ENCODE measurements at places on chromosomes 7 and 10.

DNA sequence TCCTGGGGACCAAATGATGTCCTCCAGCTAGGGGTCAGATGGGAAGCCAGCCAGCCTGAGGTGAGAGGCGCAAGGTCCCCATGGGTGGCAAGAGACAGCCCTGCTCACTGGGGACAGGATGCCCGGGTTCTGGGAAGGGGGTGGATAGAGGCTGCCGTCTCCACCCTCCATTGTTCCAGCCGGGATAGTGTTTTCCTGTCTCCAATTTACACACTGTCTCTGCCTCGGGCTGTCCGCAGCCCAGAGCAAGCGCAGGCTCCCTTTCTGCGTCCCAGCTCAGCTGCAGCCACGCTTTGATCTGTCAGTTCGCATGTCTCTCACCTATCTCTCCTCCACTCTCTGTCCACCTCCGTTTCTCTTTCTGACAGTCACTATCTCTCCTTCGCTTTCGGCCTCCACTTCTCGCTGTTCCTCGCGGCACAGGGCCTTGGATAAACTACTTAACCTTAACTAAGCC lies 2.1 kb downstream of the EPHB4 start:
- DNase-seq = no peak

- DNase-seq = no peak
These were observed 416.9 kb downstream of the THSD7A start for GRCh38 chr7:11415101-11415500.

GRCh38 chr10:8844141-8844540 lies 789.7 kb downstream of the GATA3 start:
- DNase-seq = no peak

DNA sequence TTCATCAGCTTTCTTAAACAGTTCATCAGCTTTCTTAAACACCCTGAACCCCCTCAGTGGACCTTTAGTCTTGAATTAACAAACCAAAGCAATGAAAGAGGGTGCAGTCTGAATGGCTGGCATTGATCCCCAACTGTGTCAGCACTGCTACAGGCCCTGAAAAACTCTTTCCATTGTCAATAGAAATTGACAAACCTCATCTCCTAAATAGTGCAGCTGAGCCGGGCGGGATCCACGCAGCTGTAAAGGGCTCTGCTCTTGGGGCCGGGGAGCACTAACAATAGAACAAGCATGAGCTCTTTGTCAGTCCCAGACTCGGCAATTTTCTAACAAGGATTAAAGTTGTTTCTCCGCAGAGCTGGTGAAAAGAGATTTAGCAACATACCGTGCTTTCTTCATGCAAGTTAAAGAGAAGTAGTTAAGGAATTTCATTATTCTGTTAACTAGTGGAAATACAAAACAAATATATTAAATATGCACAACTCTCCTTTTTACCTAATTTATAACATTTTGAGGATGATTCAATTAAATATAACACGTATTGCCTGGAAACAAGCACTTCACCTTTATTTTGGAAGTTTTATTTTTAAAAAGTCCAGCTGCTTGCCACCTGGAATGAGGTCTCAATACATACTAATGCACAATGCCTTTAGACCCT lies 24.7 kb upstream of the FEZF1 start:
- DNase-seq = no peak

GRCh38 chr7:70566671-70567070 lies 565.3 kb upstream of the GALNT17 start:
- DNase-seq = no peak

DNA sequence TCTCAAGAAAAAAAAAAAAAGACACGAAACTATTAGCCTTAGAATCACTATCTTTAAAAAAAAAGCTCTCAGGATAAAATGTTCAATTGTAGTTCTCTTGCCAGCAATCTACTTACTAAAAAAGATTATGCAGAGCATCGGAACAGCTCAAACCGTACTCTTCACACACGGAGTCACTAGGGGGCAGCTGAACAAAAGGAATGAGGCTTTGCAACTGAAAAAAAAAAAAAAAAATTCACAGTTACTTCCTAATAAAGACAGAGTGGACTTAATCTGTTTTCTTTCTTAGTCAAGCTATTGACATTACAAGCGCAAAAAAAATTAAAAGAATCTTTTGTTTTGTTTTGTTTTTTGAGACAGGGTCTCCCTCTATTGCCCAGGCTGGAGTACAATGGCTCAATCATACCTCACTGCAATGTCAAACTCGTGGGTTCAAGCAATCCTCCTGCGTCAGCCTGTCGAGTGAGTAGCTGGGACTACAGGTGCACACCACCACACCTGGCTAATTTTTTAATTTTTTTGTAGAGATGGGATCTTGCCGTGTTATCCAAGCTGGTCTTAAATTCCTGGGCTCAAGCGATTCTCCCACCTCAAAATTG lies 11.5 kb downstream of the PMS2 start:
- peak; percentile 21 for DNase-seq

DNA sequence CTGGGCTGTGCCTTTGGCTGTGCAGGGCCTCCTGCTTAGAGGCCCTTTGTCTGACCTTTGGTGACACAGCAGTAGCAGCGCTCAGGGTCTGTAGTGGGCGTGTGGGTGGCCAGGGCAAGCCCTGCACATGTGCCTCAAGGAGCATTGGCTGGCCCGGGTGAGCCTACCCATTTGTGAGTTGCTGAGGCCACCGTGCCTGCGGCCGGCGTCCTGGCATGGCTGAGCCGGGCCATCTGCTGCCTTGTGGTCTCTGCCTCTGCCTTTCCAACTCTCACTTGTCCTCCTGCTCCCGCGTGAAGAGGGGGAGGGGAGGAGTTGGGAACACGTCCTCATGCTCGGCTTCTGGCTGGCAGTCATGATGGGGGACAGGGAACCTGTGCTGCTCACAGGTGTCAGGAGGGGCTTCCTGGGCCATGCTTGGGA lies 9.2 kb upstream of the ORAI2 start:
- DNase-seq = no peak

DNA sequence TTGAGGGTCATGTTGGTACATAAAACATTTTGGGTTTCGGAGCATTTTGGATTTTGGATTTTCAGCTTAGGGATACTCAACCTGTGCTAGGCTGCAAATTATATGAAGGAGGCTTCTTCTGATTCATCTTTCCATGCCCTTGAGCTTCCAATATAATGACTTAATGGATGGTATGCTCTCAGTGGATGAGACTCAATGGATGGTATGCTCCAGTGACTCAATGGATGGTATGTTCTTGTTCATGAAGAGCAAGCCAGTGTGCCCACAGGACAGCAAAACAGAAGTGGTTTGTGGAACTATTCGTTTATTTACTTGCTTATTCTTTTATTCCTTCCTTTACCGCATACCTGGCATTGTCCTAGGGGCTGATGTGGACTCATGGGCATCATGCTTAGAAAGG lies 969.6 kb downstream of the LRMDA start:
- no peak for DNase-seq

- DNase-seq = no peak
These were observed 14.6 kb upstream of the GDI2 start for GRCh38 chr10:5827841-5828240.

- DNase-seq = no peak
These were observed 2.0 kb downstream of the BMPR1A start for GRCh38 chr10:86758189-86759072.
